Large intestine (tissue), 12 donors: ENCODE measurements at places on chromosomes 11 and 22.

- DNase-seq, result no peak
Observed at GRCh38 chr11:34680206-34680605, 59.3 kb downstream of the EHF start.

GRCh38 chr22:17586831-17587440 lies 23.6 kb downstream of the SLC25A18 start:
- DNase-seq, result no peak

DNA sequence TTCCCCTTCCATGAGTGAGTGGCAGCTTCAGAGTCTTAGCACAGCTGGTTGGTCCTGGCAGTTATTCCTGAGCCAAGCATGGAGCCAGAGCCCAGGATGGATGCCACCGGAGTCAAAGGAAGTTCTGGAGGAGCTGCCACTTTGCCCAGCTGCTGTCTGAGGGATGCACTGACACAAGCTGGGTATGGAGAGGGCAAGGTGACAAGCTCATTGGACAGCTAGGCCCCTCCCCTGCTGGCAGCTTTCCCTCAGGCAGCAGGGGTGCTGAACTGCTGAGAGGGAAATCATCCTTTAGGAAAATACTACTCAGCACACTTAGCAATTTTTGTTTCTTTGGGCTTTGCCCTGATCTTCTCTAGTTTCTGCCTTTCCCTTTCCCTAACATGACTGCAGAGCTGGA lies 99.3 kb upstream of the SESN3 start:
- DNase-seq, result no peak

DNA sequence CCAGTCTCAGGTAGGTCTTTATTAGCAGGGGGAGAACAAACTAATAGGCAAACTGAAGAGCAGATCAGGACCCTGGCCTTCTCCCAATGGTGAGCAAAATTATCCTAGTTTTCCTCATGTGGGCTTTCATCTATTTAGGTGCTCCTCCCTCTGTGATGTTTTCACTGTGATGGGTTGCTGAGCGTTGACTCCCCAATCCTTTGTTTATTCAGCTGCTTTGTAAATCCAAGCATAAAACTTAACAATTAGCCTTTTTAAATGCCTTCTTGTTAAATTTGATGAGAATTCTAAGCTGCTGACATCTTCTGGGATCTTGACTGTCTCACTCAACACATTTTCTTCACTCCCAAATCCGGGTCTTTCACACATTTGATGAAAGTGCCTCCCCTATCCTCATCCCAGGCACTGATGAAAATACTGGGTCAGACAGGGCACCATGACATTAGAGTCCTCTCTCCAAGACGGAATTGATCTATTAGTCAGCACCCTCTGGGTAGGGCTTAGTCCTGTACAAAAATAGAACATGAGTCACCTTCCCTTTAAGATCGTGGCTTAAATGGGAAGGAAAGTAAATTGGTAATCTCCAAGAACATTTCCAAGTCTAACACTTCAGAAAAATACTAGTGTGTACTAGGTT lies 199.3 kb upstream of the ISX start:
- no peak for DNase-seq

DNA sequence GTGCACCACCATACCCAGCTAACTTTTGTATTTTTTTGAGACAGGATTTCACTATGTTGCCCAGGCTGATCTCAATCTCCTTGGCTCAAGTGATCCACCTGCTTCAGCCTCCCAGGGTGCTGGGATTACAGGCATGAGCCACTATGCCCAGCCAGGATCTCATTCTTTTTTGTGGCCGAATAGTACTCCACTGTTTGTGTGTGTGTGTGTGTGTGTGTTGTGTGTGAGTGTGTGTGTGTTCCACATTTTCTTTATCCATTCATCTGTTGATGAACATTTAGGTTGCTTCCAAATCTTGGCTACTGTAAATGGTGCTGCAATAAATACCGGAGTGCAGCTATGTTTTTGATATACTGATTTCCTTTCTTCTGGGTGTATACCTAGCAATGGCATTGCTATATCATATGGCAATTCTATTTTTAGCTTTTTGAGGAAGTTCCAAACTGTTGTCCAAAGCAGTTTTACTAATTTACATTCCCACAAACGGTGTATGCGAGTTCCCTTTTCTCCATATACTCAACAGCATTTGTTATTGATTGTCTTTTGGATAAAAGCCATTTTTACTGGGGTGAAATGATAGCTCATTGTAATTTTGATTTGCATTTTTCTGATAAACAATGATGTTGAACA lies 105.4 kb downstream of the TTC28 start:
- no peak for DNase-seq

GRCh38 chr22:24140357-24140756 lies 40.9 kb upstream of the SUSD2 start:
- no peak for DNase-seq

GRCh38 chr22:41781507-41781906 lies 19.0 kb upstream of the CCDC134 start:
- DNase-seq, result no peak

DNA sequence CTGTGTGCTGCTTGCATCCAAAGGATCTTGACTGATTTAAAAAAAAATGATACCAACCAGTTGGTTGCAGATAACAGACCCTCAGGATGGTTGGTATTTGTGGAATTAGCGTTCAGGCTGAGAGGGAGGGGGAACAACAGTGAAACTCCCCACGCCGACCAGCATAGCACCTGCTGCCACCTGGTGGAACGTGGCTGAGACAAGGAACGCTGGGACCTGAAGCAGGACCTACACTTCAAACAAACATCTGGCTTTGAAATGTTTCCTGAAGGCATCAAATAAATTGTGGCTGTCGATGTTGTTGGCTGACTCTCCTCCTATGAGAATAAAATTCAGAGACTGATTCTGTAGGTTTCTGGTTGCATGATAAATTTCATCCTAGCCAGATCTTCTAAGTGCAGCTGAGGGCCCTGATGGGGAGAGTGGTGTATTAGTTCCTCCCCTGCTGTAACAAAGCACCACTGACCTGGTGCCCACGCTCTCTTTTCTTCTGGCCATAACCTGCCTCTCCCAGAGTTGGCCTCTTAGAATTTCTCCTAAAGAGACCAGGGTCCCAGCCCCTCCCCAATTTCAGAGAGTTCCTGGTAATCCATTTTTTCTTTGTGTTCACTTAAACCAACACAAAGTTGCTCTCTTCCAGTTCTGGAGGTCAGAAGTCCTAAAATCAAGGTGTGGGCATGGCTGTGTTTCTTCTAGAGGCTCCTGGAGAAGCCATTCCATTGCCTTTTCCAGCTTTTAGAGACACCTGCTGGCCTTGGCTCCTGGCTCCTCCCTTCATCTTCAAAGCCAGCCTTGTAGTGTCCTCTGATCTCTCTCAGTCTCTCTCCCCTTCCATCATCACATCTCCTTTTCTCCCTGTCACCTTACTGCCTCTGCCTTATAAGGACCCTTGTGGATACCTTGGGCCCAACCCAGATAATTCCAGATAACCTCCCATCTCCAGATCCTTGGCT lies 17.3 kb downstream of the APOL2 start:
- no peak for DNase-seq

DNA sequence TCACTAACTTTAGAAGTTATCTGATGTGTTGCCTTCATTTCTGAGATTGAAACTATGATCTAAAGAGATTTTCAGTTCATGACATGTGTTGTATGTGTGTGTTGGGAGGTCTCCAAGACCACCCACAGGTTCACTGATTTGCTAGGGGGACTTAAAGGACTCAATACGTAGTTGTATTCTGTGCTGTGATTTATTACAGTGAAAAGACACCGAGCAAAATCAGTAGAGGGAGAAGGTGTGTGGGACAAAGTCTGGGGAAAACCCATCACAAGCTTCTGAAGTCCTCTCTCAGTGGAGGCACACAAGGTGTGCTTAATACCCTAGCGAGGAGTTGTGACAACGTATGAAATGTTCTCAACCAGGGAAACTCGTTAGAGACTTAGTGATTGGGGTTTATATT lies 35.6 kb downstream of the RNF169 start:
- DNase-seq, result no peak

DNA sequence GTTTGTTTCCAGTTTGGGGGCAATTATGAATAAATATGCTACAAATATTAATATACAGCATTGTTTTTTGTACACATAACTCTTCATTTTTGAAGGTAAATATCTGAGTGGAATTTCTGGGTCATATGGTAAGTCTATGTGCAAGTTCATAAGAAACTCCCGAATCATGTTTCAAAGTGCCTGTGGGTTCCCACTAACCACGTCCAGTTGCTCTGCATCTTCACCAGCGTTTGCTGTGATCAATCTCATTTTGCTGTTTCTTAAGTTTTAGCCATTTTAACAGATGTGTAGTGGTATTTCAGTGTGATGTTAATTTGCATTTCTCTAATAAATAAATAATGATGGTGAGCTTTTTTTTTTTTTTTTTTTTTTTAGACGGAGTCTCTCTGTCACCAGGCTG lies 14.2 kb upstream of the CSRP3 start:
- no peak for DNase-seq

- no peak for DNase-seq
Observed at GRCh38 chr11:102422817-102423712, 29.5 kb downstream of the TMEM123 start.

- no peak for DNase-seq
Observed at GRCh38 chr11:59285716-59286260, 72.9 kb upstream of the OR5AN1 start.

- no peak for DNase-seq
Observed at GRCh38 chr11:2209370-2209801, 37.8 kb upstream of the TH start.

- no peak for DNase-seq
Observed at GRCh38 chr11:20211691-20212090, 51.4 kb upstream of the DBX1 start.

DNA sequence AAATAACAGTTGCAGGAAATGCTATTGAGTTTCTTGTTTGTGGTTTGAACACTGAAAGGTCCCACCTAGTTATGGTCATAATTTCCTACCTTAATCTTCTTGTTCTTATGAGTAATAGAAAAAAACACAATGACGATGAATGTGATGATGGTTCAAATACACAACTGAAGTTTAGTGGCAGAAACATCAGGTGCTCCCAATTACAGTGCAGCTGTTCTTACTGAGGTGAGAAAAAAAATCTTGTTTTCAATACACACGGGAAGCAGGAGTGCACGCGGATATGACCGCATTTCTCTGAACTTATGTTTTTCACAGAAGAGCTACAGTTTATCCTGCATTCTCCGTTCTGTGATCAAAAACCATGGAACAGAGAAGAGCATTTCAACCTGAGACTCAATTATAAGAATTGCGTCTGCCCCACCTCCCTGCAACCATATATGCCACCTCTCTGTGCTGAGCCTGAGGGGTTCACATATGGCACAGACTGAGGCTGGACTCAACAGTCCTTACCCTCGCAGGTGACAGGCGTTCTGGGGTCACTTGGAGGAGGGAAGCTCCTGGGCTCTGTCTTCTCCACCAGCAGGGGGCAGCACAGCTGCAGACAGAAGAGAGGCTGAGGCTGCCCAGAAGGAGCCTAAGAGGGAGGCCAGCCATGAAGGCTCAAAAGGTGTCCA lies 99.7 kb upstream of the IGLL5 start:
- DNase-seq, result peak; percentile 58

DNA sequence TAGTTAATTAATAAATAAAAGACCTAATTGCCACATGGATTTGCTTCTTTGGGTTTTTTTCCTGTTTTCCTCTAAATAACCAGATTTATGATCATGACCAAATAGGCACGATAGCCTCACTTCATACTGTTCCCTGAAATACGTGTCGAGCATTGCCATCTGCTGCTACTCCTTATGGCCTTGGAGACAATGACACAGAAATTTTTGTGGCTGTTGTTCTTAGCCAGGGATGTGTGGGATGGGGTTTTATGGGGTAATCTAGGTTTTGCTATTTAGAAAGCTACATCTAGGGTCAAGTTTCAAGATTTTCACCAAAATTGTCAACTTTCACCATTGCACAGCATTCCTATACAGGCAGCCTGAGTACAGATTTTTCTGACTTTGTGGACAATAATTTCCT lies 145.2 kb downstream of the DBX1 start:
- no peak for DNase-seq

DNA sequence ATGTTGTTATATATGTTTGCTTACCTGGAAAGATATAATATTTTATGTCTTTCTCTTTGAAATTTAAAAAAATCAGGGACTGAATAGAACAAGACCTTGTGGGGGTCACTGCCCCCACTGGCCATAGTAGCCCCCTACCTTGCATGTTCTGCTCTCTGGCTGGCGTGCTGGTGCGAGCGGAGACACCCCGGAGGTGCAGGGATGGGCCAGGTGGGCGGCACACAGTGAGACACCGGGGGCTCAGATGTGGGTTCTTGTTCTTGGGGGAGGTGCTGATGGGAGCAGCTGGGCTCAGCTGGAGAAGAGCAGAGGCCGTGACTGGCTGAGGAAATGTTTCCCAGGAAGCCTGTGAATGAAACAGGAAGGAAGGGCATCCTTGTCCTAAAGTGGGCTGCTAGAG lies 20.2 kb downstream of the GAB4 start:
- DNase-seq, result no peak

GRCh38 chr11:96145163-96145585 lies 197.8 kb downstream of the MAML2 start:
- DNase-seq, result no peak

DNA sequence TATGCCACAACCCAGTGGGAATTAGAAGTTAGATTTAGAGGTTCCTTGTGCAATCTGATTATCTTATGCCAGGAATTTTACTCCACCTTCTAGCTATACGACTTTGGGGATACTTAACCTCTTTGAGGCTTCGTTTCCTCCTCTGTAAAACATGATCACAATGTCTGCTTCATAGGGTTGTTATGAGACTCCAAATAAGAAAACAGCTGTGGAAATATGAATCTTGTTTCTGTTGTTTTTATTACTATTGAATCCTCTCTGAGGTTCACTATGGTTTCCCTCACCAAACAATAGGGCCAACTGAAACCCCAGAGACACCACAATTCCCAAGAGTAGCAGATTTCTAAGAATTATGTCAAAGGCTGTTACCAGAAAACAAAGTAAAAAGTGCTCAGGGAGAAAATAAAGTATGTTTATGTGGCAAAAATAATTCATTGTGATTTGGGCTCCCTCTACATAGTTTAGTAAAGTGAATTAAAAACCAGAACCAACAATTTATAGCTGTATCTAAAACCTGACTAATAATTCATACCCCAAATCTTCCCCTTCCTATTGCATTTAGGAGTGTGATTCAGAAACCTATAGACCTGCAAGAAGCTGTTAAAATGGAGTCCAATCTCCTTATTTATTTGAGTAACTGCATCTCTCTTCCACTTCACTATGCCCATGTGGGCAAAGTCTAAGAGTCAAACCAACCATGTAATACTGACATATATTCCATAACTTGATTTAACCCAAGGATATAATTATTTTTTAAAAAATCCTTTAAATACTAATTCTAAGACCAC lies 38.4 kb downstream of the AMBRA1 start:
- DNase-seq, result no peak

GRCh38 chr11:1644601-1645356 lies 15.2 kb downstream of the KRTAP5-5 start:
- no peak for DNase-seq

- DNase-seq, result no peak
Observed at GRCh38 chr11:13923716-13924650, 38.5 kb upstream of the SPON1 start.
